ENCODE measurements at places on chromosomes 1 and 21.

DNA sequence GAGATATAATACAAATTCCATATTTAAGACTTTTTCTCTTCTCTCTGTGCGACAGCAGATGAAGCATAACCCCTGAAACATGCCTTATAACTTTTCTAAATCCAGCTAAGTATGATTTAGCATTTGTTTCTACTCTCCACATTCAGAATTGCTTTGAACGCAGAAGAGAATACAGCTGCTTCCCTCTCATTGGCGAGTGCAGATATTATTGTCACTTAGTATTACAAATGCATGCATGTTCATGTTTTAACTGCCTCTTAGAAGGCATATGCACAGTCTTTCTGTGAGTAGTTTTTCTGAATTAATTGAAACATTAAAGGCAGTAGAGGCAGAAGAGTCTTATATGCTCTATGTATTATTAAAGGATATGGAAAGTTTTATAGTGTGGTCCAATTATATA, 217.1 kb downstream of the ZP4 start:
- DNase-seq = no peak

GRCh38 chr1:167166690-167167075, 54.0 kb upstream of the POU2F1 start:
- DNase-seq = no peak

DNA sequence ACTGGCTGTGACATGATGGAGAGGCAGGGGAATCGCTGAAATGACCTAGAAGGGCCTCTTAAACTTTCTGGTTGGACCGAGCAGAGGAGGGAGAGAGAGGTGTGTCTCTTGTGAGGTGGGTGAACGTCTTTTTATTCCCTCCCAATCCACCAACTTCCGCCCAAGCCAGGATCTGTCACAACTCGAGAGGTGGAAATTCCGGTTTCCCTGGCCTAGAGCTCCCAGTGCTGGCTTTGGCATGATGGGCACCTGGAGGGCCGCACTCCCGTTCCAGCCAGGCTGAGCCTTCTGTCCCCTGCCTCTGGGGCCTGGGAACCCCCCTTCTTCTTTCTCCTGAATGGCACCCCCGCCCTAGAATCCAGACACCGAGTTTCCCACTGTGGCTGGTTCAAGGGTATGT, at the start of gene SEMA4A:
Gene SEMA4A (plus strand): TSS at position 224 of the 400 bp plus-strand sequence. CDS start 994 bp downstream, outside the sequence.
- DNase-seq = no peak

- no peak for DNase-seq
These were observed 933 bp downstream of the C1orf35 start for GRCh38 chr1:228101994-228102790.

- DNase-seq = no peak
These were observed 414 bp downstream of the TMEM51 start for GRCh38 chr1:15153842-15154479.

- DNase-seq = no peak
These were observed 963.7 kb upstream of the ADGRL2 start for GRCh38 chr1:80837066-80837465.

GRCh38 chr1:160048335-160048734, 16.5 kb upstream of the PIGM start:
- no peak for DNase-seq

DNA sequence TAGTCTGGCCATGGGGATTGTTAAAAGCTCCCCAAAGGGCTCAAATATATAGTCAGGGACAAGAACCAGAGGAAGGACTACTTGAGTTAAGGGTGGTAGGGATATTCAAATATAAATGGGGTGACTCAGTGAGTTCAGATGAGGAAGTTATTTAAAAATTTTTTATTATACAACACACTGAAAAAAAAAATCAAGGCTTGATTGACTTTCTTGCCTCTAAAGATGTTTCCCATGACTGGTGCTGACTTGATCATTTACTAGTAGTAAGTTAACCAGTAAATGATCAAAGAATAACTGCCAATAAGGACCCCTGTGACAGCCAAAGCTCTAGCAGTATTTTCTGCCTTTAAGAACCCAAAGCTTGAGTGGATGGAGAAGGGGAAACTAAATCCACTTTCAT, 357.6 kb upstream of the NR5A2 start:
- no peak for DNase-seq
